Effector memory CD4-positive, alpha-beta T cell (primary cell): ENCODE measurements at places on chromosomes 6 and 20.

DNA sequence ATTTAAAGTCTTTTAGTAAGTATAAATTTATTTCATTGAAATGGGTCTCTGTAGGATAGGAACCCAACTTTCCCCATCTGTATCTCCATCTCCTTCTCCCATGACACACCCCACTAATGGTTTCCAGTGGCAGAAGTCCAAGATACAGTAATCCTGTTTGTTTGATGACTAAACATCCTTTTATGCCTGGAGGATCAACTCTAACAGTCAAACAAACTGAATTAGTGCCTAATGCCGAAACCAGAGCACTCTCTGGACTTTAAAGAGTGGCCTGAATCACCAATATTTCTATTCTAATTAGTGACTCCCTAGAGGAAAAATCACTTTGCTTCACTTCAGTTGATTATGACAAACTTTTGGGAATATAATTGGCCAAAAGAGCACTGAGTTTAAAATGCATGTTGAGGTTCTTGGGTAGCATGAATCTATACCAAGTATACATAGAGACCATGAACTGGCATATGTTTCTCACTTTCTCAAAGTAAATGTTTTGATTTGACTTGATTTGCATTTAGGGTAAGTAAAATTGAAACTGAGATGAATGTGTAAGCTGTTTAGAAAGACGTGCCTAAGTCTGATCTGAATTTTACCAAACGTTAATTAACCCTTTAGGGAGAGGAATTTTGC, 776.4 kb upstream of the NRSN1 start:
- DNase-seq = no peak

- no peak for DNase-seq
These were observed 8.5 kb downstream of the SYNGAP1 start for GRCh38 chr6:33428224-33428965.

DNA sequence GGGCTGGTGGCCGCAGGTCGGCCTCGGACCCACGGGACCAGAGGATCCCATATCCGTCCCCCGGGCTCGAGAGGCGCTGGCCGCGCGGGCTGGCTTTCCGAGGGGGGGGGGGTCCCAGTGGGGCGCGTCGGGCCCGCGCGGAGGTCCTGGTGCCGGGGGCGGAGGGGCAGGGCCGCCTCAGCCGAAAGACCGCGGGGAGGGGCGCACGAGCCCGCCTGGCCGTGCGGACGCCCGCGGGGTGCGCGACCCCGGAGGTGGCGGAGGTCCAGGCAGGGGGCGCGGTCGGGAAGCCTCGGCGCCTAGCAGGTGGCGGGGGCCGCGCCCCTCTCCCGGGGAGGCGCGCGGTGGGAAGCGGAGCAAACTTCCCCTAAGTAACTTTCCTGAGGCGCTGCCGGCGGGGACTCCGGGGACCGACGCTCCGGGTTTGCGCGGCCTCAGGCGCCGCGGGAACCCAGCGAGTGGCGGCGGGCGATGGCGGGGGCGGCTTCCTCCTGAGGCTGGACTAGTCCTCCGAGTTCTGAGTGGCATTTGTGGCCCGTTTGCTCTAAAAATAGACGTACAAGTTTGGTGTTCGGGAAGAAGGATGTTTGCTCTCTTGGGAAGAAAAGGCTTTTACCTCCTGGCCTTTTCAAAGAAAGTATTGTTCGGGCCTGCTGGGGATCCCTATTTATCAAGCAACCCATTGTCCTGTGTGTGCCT, 26.5 kb upstream of the BTBD3 start:
- DNase-seq = no peak

GRCh38 chr6:82761674-82762345, 303.8 kb downstream of the UBE3D start:
- DNase-seq = no peak

- no peak for DNase-seq
These were observed 96.5 kb downstream of the TINAG start for GRCh38 chr6:54404791-54405190.

GRCh38 chr20:39381595-39381994, 419.5 kb downstream of the DHX35 start:
- no peak for DNase-seq

GRCh38 chr20:761418-762381, 6.6 kb downstream of the SLC52A3 start:
- DNase-seq = no peak

GRCh38 chr20:57061051-57061900, 205.2 kb downstream of the BMP7 start:
- no peak for DNase-seq

GRCh38 chr6:11459079-11459610, 78.4 kb upstream of the TMEM170B start:
- DNase-seq = no peak

DNA sequence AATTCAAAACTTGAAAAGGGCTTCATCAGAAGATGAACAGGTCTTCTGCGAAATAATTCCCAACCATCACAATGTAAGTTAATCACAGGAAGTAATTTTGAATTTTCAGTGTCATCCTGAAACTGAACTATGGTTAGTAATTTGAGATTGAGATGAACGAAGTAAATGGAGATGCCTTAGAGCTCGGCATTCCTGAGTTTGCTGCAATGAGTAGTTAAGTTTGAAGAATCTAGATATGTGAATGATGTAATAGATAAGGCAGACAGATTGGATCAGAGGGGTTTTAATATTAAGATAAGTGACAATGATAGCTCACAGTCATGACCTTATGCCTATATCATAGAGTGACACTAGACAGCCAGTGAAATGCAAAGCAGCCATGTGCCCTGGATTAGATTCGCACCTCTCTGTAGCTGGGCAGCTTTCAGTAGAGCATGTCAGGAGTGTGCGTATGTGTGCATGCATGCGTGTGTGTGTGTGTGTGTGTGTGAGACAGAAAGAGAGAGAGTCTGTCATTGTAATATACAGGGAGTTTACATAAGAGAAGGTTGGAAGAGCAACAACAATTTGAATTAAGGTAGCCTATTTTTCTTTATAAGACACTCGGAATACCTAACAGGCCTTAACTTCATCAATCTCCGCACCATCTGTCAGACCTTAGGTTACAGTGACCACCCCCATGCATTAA, 233.0 kb downstream of the GMPR start:
- DNase-seq = no peak

DNA sequence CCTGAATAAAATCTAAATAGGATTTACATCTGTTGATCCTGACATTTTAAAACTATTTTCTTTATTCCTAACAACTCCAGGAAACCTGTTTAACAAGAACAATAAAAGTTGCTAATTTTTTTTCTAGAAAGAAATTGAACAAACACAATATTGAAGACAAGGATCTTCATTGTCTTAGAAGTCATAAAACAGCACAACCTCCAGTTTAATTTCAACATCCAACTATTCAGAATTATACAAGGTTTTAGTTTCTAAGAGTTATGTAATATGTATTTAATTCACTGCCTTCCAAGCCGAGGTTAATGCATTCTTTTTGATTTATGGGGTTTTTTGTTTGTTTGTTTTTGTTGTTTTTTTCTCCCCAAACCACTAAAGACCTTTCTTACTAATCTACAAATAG, 7.2 kb downstream of the BMP5 start:
- DNase-seq = no peak

DNA sequence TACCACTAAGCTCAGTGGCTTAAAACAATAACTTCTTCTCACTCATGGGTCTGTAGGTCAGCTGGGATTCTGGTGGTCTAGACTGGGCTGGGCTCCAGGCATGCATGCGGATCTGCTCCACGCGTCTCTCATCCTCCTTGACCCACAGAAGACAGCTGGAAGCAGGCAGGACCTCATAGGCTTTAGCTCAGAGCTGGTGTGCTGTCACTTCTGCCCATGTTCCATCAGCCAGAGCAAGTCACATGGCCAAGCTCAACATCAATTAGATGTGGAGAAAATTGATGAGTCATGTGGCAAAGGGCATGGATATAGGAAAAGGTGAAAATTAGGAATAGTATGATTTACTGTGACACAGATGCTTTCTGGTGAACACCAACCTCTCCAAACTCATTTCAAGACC, 57.4 kb upstream of the PSMF1 start:
- no peak for DNase-seq

GRCh38 chr20:53839423-53840176, 230.8 kb downstream of the BCAS1 start:
- peak; percentile 34 for DNase-seq

GRCh38 chr20:21397341-21398108, at the start of gene NKX2-4:
Gene NKX2-4 (minus strand): TSS chr20:21397526. CDS start chr20:21397399, 127 bp downstream.
- no peak for DNase-seq

GRCh38 chr20:6959900-6960312, 192.4 kb downstream of the BMP2 start:
- no peak for DNase-seq

DNA sequence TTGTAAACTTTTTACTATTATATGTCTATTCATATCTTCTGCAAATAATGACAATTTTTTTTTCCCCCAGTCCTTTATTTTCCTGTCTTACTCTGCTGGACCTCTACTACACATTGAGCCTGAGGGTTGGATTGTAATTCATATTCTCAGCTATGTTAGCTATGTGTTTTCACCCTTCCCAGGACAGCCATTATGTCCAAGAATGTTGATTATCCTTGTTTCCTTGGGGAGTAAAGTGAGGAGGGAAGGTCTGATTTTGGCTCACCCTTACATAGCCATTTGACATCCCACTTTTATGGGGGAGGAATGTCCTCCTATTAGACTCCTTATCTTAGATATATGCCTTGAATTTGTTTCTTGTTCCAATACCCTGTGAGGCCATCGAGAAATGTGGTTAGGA, 17.6 kb upstream of the TBC1D32 start:
- DNase-seq = no peak

DNA sequence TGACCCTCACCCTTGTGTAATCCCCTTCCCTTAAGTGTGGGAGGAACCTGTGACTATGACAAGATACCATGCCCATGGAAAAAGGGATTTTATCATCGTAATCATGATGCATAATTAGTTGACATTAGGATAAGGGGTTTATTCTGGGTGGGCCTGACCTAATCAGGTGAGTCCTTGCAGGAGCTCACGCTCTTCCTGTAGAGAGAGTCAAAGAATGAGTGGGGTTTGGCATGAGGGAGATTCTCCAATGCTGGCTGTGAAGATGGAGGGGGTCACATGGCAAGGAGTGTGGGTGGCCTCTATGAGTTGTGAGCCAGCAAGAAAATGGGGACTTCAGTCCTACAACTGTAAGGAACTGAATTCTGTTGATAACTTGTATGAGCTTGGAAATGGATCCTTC, 342.0 kb upstream of the TSHZ2 start:
- no peak for DNase-seq

GRCh38 chr6:44477293-44477894, 89.9 kb downstream of the CDC5L start:
- no peak for DNase-seq
